NCI-H748 treated with DMSO at 0.1 percent for 48 hours (cell line): ENCODE measurements at places on chromosomes 11 and 22.

DNA sequence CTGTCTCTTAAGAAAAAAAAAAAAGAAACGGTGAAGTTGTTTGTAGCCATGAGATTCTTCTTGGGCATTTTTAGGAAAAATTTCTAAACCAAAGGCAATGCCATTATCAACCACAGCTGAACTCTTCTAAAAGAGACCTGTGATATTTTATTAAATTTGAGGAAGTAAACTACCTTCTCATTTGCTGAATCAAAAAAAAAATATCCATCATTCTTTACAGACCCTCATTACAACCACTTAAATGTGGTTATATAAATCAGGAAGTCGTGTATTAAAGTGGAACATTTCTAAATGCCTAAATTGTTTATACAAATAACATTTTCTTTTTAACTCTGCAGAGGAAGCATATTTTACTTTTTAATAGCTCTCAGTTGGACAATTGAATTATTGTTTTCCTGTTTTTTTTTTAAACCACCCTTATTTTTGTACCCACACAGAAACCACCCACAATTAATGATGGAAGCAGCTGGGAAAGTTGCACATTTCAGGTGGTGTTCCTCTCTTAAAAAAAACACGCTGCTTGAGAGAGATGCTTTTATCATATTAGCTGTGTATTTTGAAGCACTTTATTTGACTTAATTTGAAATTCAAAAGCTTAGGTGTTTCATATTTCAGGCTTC, 91.2 kb downstream of the ARHGAP42 start:
- no peak for DNase-seq

DNA sequence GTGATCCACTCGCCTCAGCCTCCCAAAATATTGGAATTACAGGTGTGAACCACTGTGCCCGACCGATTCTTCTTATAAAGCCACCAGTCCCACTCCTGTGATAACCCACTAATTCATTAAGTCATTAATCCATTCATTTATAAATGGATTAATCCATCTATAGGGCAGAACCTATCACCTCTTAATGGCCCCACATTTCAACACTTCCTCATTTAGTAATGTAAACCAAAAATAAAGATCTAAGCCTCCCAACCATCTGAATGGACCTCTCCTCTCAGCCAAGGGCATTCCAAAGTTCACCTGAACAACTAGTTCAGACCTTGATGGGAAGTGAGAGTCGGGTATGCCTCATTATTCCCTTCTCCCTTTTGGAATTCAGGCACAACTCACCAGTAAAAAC, 9.9 kb upstream of the MRPL11 start:
- DNase-seq: no peak

- no peak for DNase-seq
Measured at GRCh38 chr22:27918341-27919221, 475 bp downstream of the PITPNB start.

- no peak for DNase-seq
Measured at GRCh38 chr11:117202386-117203068, 3.4 kb downstream of the TAGLN start.

DNA sequence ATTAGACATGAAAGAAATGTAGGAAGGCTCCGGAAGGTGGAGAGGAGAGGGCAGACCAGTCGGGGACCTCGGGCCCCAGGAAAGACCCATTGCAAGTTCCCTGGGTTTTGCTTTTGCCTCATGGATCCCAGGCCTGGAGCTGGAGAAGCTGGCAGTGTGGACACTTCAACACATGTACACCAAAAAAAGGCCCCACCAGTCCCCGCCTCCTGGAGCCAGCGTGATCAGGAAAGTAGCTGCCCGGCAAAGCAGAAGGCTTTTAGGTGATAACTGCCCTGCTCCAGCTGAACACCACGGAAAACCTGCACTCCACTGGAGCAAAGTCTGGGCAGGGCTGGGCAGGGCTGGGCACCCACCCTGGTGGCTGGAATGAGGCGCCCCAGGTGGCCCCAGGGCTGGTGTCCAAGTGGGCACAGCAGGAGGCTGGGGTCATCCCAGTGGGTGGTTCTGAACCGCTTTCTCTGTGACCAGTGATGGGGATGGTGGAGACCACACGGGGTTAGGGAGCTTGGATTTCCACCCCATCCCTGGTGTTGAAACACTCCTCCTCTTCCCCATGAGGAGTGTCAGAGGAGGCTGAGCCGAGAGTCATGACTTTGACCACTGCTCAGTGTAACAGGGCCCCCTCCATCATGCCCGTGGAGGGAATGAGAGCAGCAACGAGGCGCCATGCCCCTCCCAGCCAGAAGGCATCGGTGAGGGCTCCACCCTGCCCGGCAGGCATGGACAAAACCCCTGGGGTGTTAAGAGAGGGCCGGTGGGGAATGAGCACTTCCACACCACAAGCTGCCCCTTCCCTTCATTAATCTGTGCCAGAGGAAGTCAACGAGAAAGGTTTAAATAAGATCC, 16.9 kb upstream of the MUC5AC start:
- DNase-seq: no peak

GRCh38 chr11:126645186-126645585, 289.7 kb downstream of the ST3GAL4 start:
- no peak for DNase-seq

DNA sequence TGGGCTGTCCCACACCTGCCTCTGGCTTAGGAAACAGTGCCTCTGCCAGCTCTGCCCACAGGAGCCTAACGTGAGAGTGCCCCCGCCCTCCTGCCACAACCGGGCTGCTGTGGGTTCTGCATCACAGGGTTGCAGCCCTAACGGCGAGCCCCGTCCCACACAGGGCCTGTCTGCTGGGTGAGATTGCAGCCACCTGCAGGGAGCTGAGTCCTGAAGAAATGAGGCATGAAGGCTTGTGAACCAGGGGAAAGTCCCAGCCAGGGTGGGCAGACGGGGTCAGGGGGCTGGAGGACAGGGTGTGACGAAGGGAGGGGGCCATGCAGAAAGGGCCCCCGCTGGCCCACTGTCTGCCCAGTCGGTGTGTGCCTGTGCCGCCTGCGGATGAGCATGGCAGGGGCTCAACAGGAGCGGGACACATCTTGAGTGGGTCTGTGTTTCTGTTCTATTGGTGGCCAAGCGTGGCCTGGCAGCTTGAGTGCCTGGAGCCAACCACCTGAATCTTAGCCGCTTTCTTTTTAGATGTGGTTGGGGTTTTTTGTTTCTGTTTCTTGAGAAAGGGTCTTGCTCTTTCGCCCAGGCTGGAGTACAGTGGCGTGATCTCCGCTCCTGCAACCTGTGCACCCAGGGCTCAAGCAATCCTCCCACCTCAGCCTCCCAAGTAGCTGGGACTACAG, 38.9 kb downstream of the CTTN start:
- no peak for DNase-seq

DNA sequence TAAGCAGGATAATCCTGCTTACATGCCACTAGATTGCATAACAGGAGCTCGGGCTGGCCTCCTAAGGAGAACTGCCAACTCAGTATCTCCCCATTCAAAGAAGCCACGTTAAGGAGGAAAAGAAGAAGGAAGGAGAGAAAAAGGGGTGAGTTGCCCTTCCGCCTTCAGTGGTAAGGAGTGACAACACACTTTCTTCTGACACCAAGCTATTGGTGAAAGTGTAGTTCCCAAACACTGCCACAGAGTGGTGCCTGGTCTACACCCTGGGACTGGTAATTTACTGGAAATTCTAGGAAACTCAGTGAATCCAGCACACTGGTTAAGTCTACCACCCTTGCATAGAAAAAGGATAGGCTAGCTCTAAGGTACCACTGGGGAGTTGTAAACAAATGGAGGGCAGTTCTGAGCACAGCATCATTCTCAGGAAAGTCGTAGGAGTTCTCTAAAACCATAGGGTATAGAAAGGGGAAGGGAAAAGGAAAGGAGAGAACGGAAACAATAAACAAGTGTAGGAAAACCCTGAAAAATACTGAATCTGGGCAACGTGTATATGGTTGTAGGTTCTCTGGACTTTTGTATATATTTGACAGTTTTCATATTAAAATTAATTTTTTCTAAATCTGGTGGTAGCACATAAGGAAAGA, 58.2 kb downstream of the RRAS2 start:
- peak; percentile 31 for DNase-seq

DNA sequence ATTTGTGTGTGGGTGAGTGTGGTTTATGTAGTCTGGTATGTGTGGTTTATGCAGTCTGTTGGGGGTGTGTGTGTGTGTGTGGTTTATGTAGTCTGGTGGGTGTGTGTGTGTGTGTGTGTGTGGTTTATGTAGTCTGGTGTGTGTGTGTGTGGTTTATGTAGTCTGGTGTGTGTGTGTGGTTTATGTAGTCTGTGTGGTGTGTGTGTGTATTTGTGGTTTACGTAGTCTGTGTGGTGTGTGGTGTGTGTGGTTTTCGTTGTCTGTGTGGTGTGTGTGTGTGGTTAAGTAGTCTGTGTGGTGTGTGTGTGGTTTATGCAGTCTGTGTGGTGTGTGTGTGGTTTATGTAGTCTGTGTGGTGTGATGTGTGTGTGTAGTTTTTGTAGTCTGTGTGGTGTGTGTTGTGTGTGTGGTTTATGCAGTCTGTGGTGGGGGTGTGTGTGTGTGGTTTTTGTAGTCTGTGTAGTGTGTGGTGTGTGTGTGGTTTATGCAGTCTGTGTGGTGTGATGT, 26.2 kb upstream of the PARVG start:
- no peak for DNase-seq

- no peak for DNase-seq
Measured at GRCh38 chr11:87878373-87878825, 296.8 kb downstream of the RAB38 start.

GRCh38 chr11:32888805-32889204, 3.8 kb upstream of the QSER1 start:
- no peak for DNase-seq

DNA sequence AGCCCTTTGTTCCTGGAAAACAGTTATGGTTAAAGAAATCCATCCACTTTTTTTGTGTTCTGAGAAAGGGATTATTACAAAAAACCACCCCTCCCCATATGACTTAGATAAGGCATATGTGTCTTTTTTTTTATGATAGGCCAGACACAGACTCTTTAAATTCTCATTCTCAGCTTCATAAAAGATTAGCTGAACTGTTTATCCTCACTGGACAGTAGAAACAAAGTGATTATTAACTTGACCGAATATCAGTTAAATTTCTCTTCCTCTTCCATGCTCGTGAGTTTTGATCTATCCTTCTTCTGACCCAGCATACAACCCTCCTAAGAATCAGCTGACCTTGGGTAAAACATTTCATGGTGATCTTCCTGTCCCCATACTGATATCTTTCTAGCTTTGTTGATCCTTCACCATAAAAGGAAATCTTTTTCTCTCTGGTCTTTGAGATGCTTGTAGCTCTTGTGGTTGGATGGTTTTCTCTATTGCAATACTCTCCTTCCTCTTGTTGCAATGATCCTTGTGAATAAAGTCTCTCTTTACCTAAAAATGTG, 26.2 kb downstream of the OR2AG2 start:
- DNase-seq: no peak

DNA sequence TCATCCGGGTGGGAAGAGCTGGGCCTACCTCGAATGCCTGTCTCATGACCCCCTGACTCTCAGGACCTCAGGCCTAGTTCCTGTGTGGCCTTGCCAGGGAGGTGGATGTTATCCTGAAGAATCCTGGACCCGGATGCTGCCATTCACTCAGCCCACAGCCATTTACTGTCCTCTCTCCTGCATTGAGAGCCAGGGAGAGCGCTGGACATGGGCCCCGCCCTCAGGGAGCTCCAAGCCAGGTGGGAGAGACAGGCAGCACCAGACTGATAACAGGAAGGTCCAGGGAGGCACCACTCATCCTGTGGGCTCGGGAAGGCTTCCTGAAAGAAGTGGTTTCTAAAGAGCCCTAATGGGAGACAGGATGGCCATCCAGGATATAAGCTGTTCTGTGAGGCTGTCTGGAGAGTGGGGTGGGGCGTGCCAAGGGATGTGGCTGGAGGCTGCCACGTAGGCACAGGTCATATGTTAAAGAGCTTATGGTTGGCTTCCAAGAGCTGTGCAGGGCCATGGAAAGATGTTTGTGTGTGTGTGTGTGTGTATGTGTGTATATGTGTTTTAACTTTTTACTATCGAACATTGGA, 8.6 kb downstream of the SERPINH1 start:
- no peak for DNase-seq

DNA sequence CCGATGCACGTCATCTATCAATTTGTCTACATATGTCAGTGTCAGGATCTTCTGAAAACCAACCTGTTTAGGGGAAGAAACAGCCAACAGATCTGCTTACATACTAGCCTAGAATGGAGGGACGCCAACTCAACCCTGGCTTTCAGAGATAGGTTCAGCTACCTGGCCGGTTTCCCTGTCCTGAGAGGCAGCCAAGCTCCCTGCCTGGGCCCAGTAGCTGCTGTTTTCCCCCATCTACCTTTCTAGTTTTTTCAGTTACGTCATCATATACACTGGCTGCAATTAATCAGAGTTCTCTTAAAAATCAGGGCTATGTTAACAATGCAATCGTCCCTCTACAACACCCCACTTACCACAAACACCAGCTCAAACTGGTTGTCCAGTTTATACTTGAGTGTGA, 1.0 kb downstream of the SRPRA start:
- DNase-seq: no peak

DNA sequence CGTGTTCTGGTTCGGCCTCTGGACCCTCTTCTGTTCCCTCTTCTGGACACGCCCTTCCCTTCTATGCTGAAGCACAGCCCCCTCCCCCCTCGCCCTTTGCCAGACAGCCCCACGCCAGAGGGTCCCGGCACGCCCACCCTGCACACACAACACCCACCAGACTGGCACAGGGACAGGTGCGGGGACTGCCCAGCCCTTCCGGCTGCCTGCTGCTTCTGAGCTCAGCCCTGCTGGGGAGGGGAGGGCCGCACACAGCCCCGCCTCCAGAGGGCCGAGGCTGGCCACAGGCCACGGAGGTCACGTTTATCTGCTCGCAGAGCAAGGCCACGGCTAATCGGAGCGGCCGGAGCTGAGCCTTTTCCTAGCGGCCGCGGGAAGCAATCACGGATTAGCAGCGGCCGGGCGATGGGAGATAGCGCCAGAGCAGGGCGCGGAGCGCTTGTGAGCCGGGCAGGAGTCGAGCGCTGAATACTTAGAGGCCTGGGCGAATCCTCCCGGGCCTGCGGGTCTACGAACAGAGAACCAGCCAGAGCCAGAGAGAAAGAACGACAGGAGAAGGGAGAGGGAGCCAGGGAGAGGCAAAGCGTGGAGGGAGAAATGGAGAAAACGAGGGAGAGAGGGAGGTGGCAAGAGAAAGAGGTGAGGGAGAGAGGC, 21.5 kb downstream of the OTUB1 start:
- peak; percentile 34 for DNase-seq

DNA sequence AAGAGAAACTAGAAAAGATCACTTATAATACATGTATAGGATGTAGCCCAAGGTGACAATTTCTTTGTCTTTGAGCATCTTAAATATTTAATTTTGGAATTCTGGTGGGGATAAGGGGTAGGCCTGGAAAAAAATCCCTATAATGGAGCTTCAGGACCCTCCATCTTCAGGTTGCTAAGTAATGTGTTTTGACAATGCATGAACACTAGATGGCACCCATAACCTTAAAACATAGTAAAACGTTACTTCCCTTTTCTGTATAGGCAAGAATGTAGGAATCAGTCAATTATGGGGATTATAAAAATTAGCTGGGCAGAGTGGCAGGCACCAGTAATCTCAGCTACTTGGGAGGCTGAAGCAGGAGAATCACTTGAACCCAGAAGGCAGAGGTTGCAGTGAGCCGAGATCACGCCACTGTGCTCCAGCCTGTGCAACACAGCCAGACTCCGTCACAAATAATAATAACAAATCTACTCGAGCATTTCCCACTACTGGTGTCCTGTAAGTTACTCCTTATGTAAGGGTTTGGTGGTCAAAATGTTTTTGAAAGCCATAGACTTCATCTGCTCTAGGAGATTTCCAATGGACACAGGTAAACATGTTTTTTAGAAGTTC, 541.9 kb upstream of the CCDC90B start:
- DNase-seq: peak; percentile 3
